AG04449 (cell line): ENCODE measurements at places on chromosomes 5 and 9.
A peak's percentile ranks its signal among the peaks of the same experiment; 100 is the strongest.

DNA sequence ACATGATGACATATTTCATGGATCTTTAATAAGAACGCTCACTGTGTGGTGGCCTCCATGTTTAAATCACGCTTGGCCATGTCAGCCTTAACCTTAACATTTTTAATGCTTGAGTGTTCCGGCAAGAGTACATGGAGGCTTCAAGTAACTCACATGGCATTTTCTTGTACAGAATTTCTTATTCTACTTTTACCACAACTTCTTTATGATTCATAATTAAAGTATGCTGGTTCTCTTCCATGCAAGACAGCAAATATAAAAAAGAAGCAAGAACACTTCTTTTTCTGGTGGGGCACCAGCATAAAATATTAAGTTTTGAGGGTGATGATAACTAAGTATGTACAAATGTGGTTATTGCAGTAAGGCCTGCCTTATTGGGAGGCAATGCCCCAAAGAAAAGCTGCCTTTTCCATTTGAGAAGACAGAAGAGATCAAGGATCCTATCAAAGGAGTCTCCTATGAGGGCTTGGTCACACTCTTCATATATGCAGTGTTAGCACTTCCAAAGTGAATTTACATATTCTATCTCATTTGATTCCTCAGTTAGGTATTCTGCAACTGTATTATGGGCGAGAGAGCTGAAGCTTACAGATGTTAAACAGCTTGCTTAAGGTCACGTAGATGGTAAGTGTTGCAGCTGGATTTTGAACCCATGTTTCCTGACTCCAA, 382.7 kb upstream of the MEF2C start:
- DNase-seq: peak; percentile 82

DNA sequence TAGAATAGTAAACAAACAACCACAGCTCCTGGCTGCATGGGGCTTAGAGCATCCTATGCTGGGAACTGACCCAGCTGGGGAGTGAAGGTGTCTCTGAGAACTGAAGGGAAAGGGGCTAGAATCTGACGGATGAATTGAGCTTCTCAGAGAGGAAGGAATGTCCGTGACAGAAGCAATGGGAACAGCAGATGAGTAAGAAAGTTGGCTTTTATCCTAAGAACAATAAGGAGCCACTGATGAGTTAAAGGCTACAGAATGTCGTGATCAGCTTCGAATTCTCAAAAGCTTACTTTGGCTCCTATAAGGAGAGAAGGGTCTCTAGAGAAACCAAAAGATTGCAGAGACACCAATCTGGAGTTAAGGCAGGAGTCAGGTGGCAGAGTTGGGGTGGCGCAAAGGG, 52.6 kb downstream of the EBF1 start:
- DNase-seq: no peak

DNA sequence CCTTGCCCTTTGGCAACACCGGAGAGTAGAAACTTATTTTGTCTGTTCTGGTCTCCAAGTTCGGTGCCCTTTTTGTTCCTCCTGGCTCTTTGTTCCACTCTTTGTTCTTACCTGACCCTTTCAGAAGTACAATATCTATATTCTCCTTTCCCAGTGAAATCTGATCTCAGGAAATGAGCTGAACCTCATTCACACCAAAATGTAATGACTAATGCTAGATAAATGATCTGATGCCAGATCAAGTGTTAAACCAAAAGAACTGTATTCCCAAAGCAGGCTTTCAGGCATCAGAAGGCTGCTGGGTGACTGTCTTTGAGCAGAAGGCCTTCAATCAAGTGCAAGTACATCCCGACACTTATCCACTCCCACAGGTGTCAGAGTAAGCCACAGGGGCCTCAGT, 156.4 kb downstream of the SPOCK1 start:
- DNase-seq: no peak

- DNase-seq: no peak
Measured at GRCh38 chr5:150660108-150660831, 781 bp upstream of the MYOZ3 start.

GRCh38 chr9:7285199-7285598, 514.4 kb downstream of the DMAC1 start:
- no peak for DNase-seq

DNA sequence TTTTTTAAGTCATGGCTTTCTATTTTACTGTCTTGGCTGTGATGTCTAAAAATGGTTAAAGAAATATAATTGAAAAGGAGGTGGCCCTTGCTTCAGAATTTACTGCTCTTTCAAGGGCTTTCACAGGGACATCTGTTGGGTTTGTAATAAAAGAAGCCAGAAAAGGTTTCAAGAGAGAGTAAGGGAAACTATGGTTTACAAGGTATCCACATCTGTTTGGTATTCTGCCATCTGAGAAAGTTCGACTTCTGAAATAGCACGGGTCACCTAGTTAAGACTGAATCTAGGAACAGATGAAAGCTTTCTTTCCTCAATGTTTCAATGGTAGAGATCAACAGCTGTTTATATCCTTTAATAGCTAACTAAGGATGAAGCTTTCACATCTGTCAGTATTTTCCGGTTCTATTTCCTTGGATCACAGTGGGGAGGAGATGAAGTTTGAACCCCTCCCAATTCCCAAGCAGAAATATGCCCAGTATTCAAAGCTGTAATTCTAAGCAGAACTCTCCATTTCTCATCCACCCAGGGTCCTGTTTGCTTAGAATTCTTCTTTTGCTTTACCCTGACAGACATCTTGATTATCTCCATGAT, 72.8 kb upstream of the IFNK start:
- DNase-seq: no peak

DNA sequence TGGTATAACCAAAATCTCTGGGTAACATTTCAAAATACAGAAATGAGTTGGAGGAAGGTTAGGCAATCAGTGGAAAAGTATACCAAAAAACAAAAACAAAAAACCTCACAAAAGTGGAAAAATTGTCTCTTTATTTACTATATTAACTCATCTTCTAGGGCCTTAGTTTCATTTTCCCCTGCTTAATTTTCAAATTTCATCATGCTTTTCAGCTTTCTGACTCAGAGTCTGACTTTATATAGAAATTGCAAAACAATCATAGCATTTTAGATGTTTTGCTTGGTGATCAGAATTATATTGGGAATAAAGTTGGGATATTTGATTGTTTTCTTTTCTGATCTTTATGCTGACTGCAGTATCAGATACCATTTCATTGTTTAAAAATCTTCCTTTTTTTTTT, 257.0 kb upstream of the PRR16 start:
- no peak for DNase-seq

- no peak for DNase-seq
Measured at GRCh38 chr5:91408710-91409109, 25.6 kb upstream of the ARRDC3 start.

- DNase-seq: no peak
Measured at GRCh38 chr9:133979273-133979920, 12.7 kb downstream of the VAV2 start.

- DNase-seq: no peak
Measured at GRCh38 chr9:7081065-7081600, 323.4 kb downstream of the KDM4C start.

GRCh38 chr9:13718086-13718485, 438.6 kb upstream of the MPDZ start:
- no peak for DNase-seq

- no peak for DNase-seq
Measured at GRCh38 chr5:60811105-60811504, 33.0 kb downstream of the ELOVL7 start.

DNA sequence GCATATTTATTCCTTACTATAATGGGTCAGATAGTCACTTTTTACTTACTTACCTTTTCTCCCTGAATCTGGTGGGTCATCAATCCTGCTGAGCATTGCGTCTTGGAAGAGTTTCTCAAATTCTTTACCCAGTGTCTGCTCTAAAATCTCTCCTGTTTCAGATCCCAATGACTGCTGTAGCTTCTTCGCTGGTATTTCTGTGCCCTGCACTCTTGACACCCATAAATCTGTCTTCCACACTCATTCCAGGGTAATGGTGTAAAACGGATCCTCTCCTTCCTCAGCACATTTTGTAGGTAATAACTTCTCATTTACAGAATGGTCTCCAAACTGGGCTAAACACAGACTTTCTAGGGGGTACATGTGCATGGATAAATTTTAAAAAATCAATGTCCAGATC, 407.4 kb downstream of the DMAC1 start:
- DNase-seq: no peak

DNA sequence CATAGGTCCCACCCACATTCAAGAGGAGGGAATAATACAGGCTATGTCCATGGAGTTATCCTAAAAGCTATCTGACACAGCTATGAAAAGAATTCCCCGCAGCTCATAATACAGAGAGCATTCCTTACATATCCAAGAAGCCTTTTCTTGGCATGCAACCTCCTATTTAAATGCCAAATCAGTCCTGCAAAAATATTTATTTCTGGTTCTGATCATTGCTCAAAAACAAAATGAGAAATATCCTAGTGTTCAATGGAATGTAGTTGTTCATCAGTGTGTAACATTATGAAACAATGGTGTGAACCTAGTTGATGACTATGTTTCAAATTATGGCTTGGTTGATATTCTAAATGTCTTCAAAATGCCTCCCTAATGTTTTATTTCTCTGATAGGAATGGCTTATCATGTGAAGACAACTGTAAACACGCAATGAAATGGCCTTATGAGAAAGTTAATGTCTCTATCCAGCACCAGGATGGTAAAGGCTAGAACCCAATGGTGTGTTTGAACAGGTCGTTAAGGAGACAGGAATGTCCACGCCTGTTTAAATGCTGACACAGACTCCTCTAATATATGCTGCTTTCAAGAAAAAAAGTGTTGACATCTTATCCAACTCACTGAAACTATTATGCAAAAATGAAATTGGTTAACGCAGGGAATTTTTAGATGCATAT, 126.7 kb upstream of the CDH6 start:
- peak; percentile 5 for DNase-seq

- no peak for DNase-seq
Measured at GRCh38 chr9:108776920-108777639, 78.7 kb downstream of the ACTL7B start.

- no peak for DNase-seq
Measured at GRCh38 chr5:98095072-98095471, 678.4 kb upstream of the RGMB start.

DNA sequence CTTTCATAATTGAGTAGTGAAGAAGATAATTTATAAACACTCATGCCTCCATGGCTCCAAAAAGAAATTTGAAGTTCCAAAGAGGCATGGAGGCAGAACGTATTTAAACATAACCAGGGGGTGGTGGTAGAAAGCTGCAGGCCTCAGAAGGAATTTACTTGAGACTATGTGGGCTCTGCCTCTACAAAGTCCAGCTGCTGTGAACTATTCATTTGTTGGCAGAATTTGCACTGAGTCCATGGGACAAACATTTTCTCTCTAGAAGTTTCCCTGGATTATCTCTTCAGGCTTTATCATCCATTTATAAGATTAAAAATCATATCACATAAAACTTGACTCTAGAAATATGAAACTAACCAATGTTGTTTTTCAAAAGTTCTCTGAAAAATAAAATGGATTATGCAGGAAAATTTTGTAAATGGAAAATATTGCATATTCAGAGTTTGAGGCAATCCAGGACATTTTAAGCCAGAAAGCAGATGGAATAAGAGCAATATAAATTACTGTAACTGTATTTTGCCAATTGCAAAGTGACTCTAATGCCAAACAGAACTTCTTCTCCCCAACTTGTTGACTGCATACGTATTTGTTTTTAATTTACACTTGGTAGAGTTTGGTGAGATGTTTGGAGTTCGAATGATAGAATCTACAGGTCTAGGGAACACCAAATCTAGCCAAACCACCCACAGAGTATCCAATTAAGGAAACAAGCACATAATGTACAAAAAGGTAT, 258.2 kb downstream of the ENC1 start:
- no peak for DNase-seq

- DNase-seq: no peak
Measured at GRCh38 chr5:133939668-133940067, 28.8 kb downstream of the C5orf15 start.

GRCh38 chr9:34715639-34716215, 5.8 kb upstream of the CCL21 start:
- DNase-seq: no peak

DNA sequence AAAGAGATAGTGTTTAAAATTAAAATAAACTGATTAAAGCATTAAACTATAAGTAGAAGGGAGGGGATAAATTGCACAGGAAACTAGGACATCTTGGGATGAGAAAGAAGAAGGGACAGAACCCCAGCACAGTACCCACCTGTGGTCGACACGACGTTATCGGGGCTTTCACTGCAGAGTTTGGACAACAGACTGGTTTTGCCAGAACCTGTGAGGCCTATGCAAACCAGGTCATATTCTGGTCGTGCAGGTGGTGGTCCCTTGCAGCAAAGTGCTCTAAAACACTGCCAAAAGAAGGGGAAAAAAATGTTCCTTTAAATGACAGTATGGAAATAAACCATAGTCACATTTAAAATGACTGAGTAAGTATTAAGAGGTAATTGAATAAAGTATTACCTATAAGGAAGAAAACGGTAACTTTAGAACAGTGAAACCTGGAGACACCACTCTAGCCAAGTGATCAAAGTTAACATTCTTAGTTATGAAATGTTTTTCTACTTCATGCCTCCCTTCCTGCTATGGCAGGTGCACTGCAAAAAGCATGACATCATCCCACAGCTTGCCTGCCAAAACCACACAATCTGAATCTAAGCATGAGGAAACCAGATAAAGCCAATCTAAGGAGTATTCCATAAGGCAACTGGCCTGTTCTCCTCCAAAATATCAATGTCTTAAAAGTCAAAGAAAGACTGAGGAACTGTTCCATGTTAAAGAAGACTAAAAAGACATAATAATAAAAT, 138.6 kb downstream of the ARL15 start:
- no peak for DNase-seq

DNA sequence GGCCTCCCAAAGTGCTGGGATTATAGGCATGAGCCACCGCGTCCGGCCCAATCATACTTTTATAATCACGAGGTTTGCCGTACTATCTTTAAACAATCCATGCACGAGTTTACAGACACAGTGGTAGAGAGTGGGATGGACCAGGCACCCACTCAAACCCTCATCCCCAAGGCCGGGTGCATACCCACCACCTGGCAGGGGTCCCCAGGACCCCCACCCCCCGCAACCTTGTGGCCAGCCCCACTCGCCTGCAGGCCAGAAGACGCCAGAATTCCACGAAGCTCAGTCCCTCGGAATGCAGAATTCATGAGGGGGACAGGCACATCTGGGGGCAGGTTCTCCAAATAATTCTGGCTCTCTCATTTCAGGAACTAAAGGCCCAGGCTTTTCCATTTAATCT, 17.1 kb downstream of the NACC2 start:
- no peak for DNase-seq

- DNase-seq: no peak
Measured at GRCh38 chr5:15785531-15785981, 285.6 kb downstream of the FBXL7 start.

GRCh38 chr9:109640580-109641371, 139.2 kb upstream of the PALM2AKAP2 start:
- DNase-seq: no peak
